NCI-H748 treated with DMSO at 0.1 percent for 48 hours (cell line): ENCODE measurements at places on chromosomes 5 and 9.
A peak's percentile ranks its signal among the peaks of the same experiment; 100 is the strongest.

- DNase-seq, result no peak
Measured at GRCh38 chr5:59125011-59125961, 542.4 kb downstream of the RAB3C start.

DNA sequence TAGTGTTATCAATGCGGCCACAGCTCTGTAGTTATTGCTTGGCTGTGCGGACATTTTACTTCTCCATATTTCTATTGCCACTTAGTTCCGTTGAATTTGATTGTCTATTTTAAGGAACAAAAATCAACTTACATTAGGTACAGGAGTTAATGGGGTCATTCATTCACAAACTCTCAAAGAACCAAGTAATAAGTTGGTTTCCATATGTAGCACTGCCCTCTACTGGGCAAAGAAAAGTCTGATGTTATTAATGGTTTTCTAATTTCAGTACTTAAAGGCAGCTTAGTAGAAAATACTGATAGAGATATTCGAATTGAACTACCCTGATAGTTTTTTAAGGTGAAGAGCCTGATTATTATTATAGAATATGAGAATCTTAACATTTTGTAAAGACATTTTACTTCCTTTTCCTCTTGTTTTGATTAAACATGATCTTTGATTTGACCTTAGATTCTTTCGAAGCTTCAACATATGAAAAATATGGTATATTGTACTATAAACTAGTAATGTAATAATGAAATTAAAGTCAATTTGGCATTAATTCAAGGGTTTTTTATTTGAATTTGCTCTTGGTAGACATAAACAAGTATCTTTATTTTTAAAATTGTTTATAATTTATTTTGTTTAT is 119.5 kb upstream of the CTNND2 start:
- DNase-seq, result peak; percentile 77

DNA sequence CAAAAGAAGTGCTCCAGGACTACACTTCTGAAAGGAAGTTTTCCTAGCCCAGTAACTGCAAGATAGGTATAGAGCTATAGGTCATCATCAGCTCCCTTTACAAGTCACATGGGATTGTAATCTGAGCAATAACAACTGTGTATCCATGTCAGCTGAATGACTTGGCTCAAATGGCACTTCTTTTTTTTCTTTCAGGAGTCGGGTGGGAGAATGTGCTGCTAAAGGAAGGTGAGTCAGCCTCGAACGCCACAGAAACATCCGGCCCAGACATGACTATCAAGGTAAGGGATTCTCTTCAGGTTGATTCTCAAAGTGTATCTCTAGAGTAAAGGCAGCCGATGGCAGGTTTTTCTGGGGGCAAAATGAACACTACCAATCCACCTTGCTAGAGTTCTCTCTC is 192.2 kb downstream of the C9orf152 start:
- DNase-seq, result no peak

DNA sequence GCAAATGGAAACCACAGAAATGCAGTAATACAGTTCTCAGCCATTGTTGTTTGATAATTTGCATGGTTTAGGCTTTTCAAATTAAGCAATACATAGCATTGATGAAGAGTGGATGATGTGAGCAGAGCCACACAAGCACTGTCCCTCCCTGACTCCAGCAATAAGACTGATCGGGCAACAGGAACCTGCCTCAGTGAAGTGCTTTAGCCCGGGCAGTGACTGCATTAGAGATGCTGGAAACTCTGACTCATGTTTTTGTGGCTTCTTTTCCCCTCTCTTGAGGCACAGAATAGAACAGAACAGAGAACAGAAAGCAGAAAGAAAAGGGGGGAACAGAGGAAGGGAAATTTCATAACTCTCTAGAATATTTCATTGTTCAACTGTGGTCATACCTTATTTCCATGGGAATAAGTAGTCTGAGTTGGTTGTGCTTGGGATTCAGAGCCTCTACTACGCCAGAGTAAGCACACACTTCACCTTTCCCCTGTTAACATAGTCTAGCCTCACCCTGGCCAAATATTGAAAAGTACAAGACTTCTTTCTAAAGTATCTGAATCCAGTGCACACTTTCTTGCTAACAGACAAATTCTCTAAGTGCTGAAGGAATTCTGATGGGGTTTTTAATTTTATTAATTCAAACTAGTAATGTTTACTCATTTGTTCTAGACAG is 164.8 kb upstream of the VCAN start:
- DNase-seq, result no peak

DNA sequence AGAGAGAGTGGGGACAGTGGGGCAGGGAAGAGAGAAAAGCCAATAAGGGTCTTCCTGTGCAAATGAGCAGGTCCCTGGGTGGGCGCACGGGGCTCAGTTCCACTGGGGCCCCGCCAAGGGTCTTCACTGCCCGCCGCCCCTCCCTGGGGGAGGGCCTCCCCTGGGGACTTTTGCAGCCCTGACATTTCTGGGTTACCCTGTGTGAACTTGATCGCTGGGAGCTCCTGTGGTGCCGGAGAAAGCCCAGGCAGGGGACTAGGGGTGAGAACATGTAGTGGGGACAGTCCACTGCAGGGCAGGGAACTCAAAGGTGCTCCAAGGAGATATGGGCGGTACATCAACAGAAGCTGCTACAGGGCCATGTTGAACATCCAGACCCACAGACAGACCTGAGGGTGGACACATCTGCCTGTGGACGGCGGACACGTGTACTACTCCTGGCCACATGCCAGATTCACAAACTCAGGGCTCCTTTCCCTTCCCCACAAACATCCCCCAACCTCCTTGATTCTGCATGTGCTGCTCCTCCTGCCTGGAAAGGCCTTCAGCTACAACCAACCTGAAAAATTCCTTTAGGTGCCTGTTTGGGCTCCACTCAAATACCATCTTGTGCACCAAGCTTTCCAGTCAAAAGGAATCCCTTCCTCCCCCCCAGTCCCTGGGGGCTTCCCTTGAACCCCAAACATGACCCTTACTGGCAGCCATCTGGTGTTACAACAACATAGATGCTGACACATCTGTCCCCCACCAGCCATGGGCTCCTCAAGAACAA is 43.0 kb upstream of the NEK6 start:
- no peak for DNase-seq

- DNase-seq, result no peak
Measured at GRCh38 chr5:112475747-112476365, 56.8 kb upstream of the EPB41L4A start.

- DNase-seq, result no peak
Measured at GRCh38 chr9:78515108-78515507, 218.2 kb downstream of the PSAT1 start.

- DNase-seq, result no peak
Measured at GRCh38 chr5:89117124-89117644, 234.2 kb upstream of the MEF2C start.

DNA sequence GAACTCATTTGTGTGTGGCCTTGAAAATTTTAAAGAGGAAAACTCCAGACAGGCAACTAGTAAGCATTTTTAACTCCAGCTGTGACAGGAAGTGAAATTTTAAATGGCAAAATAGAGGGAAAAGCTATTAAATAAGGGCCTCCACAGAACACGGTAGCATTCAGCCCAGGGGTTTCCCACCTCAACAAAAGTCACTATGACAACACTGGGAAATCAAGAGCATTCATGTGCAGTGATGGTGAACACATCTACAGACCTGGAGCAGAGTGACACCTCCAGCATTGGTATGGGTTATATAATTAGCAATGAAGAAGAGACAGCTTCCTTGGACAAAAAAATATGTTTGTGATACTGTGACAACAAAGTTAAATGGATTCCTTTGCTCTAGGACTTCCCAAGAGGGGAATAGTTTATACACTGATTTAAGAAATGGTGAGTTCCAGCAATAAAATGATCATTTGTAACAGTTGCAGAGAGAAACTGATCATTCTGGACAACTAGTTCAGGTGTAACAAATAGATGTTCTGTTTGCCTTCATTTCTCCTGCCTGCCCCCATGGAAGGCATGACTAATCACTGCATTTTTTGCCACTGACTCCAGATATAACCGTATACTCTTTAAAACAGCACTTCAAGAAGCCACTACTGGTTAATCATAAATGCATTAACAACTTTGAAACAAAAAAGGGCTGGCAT is 93.3 kb upstream of the SLC44A1 start:
- DNase-seq, result peak; percentile 34

DNA sequence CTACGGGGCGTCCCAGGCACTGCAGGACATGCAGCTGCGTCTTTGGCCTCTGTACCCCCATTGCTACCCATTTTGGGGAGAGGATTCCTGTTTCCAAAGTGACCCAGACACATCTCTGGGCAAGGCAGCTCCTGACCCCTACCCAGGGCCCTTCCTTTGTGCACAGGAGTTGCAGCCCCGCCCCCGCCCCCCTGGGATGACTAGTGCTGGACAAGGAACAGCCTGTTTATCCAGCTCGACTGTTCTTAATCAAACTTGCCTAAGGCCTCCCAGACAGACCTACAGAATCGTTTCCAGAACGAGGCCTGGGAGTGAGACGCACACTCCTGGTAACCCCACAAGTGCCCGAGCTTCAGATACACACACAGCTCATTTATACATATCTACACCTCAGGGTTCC is 13.2 kb downstream of the DIPK1B start:
- DNase-seq, result no peak

DNA sequence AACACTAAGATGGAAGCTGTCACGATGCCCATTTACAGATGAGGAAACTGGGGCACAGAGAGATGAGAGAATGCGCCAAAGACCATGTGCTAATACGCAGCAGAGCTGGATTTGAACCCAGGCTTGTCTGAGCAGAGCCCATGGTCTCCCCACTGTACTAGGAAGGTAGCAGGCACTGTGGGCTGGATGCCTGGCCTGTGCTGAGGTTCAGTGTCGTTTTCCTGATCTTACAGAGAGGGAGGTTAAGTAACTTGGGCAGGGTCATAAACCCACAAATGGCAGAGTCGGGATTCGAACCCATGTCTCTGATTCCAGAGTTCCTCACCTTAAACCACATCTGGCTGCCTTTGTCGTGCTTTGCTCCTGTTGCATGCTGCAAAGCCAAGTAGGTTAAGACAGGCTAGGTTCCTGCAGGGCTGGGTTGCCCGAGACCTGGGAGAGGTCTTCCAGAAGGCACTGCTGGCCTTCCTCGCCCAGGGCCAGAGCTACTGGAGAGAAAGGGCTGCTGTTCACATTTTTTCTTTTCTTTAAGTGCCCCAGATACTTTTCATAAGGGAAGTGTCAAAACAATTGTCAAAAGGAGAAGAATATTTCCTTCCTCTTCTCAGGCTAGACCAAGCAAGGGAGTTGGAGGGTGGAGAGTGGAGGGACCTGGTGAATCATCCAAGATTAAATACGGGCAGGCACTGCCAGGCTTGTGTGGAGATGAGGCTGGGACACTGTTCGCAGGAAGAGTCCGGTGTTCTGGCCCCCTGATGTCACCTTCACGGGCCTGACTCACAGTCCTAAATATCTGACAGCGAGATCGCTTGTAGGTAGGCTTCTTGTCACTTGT is 3.2 kb downstream of the NEK6 start:
- DNase-seq, result no peak

- no peak for DNase-seq
Measured at GRCh38 chr9:102550266-102550665, 444.9 kb upstream of the CYLC2 start.

DNA sequence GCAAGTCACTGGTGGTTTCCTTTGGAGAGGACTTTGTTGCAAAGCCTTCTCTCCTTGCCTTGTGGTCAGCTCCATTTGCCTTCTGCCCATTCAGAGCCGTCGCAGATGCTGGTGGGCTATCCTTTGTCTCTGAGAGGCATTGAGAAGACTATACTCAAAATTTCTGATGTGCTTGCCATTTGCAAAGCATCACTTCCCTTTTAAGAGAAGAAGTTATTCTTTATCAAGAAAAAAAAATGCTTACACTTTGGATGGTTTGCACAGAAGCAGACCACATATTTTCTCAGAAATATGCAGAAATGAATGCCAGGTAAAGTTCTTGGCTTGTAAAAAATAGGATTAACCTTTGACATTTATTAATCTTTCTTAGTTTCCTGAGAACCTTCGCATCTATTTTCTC is 195.8 kb upstream of the KLF4 start:
- DNase-seq, result no peak

- no peak for DNase-seq
Measured at GRCh38 chr9:114652776-114653555, 4.6 kb downstream of the TEX53 start.

GRCh38 chr9:33329979-33330378 is 39.7 kb downstream of the NFX1 start:
- no peak for DNase-seq

DNA sequence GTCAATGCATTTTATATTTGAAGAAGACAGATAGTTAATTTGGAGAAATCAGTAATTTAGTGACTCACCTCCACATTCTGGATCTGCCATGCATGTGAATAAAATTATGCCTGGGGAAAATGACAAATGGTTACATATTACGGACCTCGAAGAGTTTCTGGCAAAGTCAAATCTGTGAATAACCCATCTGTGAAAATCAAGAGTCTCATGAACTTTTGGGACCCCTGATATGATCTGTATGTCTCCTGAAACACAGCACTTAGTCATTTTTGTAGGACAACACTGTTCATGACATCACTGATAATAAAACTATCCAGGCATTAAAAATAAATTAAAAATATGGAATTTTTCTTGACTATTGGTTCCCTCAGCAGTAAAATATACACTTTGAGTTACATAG is 584.5 kb downstream of the TLE4 start:
- no peak for DNase-seq

DNA sequence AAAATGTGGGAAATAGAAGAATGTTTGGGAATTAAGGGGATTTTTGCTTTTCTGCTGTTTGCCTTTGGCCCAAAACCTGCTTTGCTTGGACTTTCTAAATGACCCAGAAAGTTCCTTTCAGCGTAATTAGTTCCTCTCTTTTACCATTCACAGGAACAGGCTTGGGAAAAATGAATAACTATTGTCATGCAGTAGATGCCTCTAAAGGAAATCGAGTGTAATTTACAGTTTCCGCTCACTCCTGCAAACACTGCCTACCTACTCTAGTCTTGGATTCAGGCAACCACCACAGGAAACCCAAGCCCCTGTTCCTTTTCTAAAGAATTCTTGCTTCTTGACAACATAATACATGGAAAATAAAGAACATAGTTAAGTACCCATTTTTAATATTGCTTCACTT is 25.0 kb downstream of the TTC23L start:
- DNase-seq, result no peak

DNA sequence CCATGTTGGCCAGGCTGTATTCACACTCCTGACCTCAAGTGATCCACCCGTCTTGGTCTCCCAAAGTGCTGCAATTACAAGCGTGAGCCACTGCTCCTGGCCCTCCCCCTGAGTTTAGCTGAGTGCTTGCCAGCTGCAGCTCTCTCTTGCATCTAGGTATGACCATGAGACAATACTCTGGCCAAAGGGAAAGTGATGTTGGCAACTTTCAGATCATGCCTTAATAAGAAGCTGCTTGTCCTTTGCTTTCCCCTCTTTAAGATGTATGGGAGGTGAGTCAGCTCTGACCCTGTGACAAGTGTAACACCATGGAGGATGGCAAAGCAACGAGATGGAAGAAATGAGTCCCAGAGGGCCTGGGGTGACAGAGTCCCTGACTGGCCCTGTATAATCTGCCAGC is 18.7 kb upstream of the DCAF12 start:
- DNase-seq, result no peak

GRCh38 chr9:119416793-119417192 is 47.6 kb upstream of the BRINP1 start:
- no peak for DNase-seq

GRCh38 chr5:5649641-5650040 is 227.2 kb downstream of the ICE1 start:
- no peak for DNase-seq
